ENCODE measurements at places on chromosomes 7 and 10. TPM values are rescaled to one million over a fixed set of nuclear protein-coding genes. Genes with fewer than 3 reads are reported as not detected.

STOX1 gene
- 16.0 TPM for total RNA-seq

HHEX gene
- total RNA-seq = 10.8 TPM

SAMD9L gene
- 53.3 TPM for total RNA-seq

GIMAP4 gene
- 135 TPM for total RNA-seq

PNLIPRP1 gene
- not detected for total RNA-seq

GJD4 gene
- total RNA-seq = not detected

COL1A2 gene
- total RNA-seq = 155 TPM

WNT8B gene
- not detected for total RNA-seq

CDK13 gene
- 66.2 TPM for total RNA-seq

IGF2BP3 gene
- 1.9 TPM for total RNA-seq

STEAP2 gene
- 24.7 TPM for total RNA-seq

TDRD1 gene
- 0.31 TPM for total RNA-seq

LOXL4 gene
- total RNA-seq = 5.0 TPM

ACSM6 gene
- not detected for total RNA-seq

SMNDC1 gene
- total RNA-seq = 9.9 TPM

HYAL4 gene
- not detected for total RNA-seq

FBXL13 gene
- 3.6 TPM for total RNA-seq

GIMAP6 gene
- total RNA-seq = 16.8 TPM

TLX1 gene
- not detected for total RNA-seq

ZNF425 gene
- total RNA-seq = 1.6 TPM

CTTNBP2 gene
- 12.6 TPM for total RNA-seq

ZDHHC6 gene
- 25.9 TPM for total RNA-seq

OR2A7 gene
- total RNA-seq = 3.8 TPM

NODAL gene
- total RNA-seq = not detected

KBTBD2 gene
- total RNA-seq = 39.0 TPM

SPDYE9 gene
- total RNA-seq = not detected

AGR2 gene
- not detected for total RNA-seq

DRGX gene
- total RNA-seq = not detected

TMEM140 gene
- 39.1 TPM for total RNA-seq

TAS2R4 gene
- total RNA-seq = 3.6 TPM

GIMAP5 gene
- 17.0 TPM for total RNA-seq

TPK1 gene
- 9.5 TPM for total RNA-seq

TSPAN12 gene
- total RNA-seq = 9.7 TPM

PRPF18 gene
- 22.2 TPM for total RNA-seq

AASS gene
- 66.6 TPM for total RNA-seq

LRGUK gene
- 1.2 TPM for total RNA-seq

SPDYE2 gene
- not detected for total RNA-seq

OR2A1 gene
- total RNA-seq = 0.09 TPM

VIPR2 gene
- 71.0 TPM for total RNA-seq

OIT3 gene
- total RNA-seq = not detected

NRP1 gene
- total RNA-seq = 223 TPM

PTN gene
- 4.8 TPM for total RNA-seq

CLRN3 gene
- not detected for total RNA-seq

ANKRD61 gene
- total RNA-seq = not detected

GDF2 gene
- total RNA-seq = not detected

SLC16A12 gene
- total RNA-seq = 3.6 TPM

ZP3 gene
- total RNA-seq = 0.65 TPM

FEZF1 gene
- not detected for total RNA-seq

Measured in omental fat pad (tissue), 4 donors.